ENCODE measurements at places on chromosomes 1 and 21.

DNA sequence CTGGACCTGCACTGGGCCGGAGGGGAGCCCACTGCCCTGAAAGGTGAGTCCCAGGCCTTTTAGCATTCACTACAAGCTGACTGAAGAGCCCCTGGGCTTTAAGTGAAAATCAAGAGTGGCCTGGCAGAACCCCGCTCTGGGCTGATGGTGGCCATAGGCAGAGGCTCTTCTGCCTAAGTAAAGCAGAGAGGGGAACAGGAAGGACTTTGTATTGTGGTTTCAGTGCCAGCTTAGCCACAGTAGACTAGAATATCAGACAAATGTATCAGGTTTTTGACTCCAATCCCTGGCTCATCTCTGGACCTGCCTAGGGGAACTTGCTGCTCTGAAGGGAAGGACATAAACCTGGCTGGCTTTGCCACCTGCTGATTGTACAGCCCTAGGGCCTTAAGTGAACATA, 10.2 kb upstream of the HENMT1 start:
- no peak for DNase-seq

- no peak for DNase-seq
Observed at GRCh38 chr21:19540287-19540686, 1136.7 kb upstream of the TMPRSS15 start.

GRCh38 chr1:174815474-174815908, 184.3 kb upstream of the CACYBP start:
- no peak for DNase-seq

DNA sequence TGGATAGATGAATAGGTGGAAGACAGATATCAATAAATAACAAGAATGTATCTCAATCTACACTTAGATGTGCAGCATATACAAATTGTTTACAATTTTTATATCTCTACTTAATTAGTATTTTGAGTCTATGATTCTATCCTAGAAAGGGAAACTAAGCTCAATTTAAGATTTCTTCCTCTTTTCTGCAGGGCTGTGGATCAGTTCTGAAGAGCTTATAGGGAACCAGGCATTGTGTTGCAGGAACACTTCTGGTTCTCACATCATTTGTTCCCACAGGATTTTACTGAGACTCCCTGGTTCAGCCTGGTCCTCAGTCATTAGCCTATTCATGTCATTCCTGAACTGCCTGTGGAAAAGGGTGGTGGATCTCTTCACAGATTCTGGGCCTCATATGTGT, 105.8 kb downstream of the TNFSF18 start:
- no peak for DNase-seq

DNA sequence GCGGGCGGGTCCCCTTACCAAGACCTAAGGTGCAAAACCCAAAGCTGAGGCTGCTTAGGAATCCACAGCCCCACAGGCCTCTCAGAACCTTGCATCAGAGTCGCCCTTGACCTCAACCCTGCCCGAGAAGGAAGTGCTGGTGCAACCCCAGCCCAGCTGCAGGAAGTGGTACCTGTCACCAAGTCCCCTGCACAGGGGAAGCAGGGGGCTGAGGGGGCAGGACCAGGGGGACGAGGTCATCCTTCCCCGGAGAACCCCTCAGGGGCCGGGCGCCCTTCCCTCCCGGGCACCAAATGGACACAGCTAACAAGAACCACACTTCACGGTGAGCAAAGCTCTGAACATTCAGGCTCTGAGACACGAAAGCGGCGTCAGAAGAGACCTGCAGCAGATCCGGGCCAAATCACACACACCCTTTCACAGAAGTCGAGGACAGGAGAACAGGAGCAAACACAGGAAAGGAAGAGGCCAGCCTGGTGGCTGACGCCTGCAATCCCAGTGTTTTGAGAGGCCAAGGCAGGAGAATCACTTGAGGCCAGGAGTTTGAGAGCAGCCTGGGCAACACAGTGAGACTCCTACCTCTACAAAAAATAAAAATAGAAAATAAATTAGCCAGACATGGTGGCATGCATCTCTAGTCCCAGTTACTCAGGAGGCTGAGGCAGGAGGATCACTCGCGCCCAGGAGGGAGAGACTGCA, 6.4 kb downstream of the ITGB2 start:
- DNase-seq, result peak; percentile 55

DNA sequence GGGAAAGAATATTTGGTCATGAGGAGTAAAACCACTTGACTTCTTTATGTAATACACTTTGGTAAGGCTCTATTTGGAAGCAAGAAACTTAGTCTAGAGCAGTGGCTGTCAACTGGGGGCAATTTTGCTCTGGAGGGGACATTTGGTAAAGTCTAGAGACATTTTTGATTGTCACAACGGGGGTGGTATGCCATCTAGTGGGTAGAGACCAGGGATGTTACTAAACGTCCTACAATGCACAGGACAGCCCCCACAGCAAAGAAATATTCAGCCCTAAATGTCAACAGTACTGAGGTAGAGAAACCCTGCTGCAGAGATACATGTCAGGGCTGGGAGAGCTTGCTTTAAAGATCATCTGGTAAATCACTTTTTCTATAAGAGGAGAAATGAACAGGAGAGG, 13.5 kb downstream of the FUCA1 start:
- DNase-seq, result no peak

GRCh38 chr1:156586892-156587477, 4.6 kb upstream of the NAXE start:
- DNase-seq, result no peak

DNA sequence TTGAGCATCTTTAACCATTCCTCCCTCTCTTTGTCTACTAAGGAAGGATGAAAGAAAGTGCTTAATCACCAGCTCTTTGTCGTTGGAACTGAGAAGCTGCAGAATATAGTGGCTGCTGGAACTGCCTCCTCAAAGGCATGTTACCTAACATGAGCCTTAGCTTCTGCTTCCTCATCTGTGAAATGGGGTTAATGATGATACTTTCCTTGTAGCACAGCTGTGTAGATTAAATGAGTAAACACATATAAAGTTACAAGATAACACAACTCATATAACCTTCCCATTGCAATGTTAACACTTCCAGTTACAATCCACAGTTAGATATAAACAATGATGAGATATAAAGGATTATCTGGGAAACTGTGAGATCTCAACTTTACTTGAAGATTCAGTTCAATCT, 48.4 kb upstream of the ZNF326 start:
- no peak for DNase-seq

DNA sequence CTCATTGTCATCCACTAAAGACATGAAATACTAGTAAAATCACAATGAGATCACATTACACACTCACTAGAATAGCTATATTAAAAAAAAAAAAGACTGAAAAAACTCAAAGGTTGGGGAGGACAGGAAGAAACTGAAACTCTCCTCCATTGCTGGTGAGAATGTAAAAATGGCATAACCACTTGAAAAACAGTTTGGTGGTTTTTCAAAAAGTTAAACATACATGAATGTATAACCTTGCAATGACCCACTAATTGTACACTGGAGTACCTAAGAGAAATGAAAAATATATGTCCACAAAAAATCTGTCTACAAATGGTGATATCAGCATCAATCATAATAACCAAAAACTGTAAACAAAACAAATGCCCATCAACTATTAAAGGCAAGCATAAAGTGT, 44.0 kb downstream of the NRIP1 start:
- DNase-seq, result no peak

DNA sequence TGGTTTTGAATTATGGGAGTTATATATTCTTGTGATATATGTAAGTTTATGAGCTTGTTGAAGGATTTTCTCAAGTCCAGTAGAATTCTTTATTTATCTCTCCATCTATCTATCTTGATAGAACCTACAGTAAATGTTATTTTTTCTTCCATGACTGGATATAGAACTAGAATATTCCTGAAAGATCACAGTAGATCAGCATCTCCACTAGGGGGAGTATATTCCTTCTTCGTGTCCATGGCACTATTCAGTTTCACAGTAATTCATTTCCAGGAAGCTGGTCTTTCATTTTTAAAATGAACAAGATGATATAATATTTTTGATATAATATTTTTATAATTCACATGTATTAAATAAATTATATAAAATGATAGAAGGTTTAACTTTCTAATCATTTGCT, 18.8 kb downstream of the TMPRSS15 start:
- DNase-seq, result no peak

DNA sequence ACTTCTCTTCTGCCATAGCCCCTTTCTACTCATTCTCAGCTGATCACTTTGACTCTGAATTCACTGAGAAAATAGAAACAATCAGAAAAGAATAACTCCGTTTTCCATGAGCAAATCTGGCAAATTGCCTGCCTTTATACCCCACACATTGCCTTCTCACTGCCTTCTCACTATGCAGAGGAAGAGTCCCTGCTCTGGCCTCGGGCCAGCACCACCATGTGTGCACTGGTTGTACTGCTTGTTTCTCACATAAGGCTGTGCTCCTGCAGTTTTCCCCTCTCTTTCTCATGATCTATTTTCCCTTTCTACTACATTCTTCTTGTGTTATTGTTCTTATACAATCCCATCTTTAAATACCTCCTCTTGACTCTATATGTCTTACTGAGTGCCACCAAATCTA, 2.3 kb upstream of the HMGCS2 start:
- DNase-seq, result no peak

DNA sequence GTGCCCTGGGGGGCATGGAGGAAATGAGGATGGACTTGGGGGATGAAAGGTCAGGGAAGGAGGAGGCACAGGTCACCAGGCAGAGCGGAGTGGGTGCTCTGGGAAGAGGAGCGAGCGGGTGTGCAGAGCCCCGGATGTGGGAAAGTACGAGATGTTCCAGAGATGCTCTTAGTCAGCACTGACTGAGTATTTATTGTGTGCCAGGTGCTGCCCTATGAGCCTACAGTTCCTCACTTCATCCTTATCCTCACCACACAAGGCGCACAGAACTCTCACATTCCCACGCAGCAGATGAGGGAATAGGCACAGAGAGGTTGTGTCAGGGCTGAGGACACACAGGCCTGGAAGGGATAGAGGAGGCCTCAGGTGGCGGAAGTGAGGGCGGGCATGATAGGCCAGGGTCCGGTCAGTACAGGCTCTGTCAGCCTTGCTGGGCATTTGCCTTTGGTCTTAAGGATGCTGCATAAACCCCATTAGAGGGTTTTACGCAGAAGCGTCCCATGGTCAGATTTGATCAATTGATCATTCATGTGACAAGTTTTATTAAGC, 77.3 kb downstream of the ARHGEF10L start:
- no peak for DNase-seq

- no peak for DNase-seq
Observed at GRCh38 chr1:169624912-169625311, 5.0 kb downstream of the SELP start.

DNA sequence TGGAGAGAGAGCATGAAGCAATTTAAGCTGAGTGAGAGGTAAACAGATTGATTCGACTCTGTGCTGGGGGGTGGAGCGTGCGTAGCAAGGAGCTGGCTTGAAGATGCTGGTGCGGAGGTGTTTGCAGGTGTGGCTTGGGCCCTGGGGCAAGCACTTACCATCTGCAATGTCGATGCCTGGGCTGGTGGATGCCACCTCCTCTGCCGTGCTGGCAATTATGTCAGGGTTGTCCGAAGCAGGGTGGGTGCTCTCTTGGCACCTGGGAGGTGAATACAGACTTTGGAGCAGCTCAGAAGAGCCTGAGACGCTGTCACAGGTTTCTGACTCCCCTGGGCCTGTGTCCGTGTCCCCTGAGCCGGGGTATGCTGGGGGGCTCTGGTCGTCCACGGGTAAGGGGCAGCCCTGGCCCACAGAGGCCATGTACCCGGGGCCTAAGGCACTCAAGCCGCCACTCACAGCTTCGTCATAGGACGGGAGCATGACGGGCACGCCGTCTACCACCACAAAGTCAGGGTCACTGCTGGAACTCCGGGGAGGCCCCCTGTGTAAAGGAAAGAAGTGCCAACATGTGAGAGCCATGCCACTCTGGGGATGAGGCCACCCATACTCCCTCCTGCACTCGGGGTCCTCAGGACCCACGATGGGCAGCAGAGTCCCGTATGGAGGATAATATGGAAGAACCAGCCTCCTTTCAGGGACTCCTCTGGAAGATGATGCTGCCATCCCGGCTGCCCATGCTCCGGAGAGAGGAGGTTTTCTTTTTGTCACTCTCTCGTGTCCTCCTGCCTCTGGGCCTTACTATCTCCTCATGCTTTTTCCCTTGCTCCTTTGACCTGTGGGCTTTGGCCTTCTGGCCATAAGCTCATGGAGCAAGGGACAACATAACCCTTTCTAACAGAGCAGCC, 80.3 kb upstream of the TLR5 start:
- no peak for DNase-seq

DNA sequence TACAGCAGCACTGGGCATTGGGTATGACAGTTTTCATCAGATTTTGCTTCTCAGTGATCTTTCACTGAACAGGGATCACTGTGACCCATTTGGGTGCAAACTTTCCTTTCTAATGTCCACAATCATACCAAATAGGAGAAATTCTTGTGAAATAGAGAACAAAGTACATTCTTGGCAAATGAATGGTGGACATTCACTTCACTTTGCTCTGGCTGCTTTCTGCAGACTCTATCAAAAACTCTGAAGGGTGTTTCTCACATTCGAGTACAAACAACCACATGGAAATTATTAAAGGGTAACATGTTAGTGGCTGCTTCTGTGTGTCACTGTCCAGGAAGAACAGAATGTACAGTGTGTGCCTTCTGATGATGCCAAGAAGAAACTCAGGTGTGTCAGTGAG, 61.9 kb upstream of the ADAM30 start:
- no peak for DNase-seq

- DNase-seq, result peak; percentile 33
Observed at GRCh38 chr1:226643177-226643576, 94.6 kb downstream of the STUM start.

- no peak for DNase-seq
Observed at GRCh38 chr1:201191653-201192260, 1.1 kb downstream of the IGFN1 start.

- DNase-seq, result no peak
Observed at GRCh38 chr1:160519642-160520435, 3.2 kb downstream of the SLAMF6 start.

- no peak for DNase-seq
Observed at GRCh38 chr1:38037221-38037939, 9.2 kb downstream of the POU3F1 start.

GRCh38 chr1:37118790-37119189, 84.5 kb upstream of the GRIK3 start:
- DNase-seq, result no peak

DNA sequence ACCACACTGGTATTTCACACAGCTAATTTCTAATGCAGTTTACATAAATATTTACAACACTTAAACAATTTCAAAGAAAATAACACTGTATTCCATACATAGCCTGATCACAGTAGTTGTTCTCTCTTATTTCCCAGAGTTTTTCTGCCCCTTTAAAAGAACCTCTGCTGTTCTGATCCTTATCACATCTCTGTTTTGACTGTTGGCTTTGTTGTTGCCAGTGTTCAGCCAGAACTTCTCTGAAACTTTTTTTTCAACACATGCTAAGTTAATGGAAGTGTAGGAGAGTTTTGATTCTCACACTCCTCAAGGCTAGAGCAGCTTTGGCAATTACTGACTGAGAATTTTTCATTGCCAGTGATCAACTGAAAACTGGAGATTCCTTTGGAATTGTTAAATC, 11.1 kb downstream of the SELE start:
- no peak for DNase-seq

DNA sequence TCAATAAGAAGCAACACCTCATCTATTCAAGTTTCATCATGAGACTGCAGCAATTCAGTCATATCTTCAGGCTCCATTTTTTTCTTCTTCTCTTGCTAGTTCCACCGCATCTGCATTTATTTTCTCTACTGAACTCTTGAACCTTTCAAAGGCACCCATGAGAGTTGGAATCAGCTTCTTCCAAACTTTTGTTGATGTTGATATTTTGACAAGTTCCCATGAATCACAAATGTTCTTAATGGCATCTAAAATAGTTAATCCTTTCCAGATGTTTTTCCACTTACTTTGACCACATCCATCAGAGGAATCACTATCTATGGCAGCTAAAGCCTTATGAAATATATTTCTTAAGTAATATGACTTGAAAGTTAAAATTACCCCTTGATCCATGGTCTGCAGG, 434.3 kb downstream of the GPATCH2 start:
- DNase-seq, result no peak

Data from activated effector memory CD4-positive, alpha-beta T cell treated with Interleukin-2 at 50 U/mL for 16 hours (primary cell).